HepG2 (cell line): ENCODE measurements at places on chromosomes 2 and 18. TPM values are rescaled to one million over a fixed set of nuclear protein-coding genes. Genes with fewer than 3 reads are reported as not detected.

The KLHL30 gene
- total RNA-seq, result not detected in 2 replicates

DNA sequence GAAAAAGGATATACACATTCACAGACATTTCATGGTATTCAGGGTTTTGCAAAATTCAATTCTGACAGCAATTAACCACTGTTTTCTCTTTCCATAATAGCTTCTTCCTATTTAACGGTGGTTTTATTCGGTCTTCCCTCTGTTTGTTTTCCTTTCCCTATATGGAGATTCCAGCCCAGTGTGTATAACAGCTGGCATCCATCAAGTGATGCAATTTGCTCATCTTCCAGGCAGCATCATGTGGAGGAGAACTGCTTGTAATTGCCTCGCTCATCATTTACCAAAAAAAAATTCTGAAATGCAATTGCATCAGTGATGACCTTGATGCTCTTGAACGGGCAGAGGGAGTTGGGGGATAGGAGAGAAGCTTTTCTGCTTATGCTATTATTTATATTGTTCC lies 165.9 kb upstream of the PGAP1 start:
- DNase-seq, result no peak

The LAPTM4A gene
- 82.8 and 116 TPM in 2 replicates for total RNA-seq

The UBXN2A gene
- 20.9 and 29.6 TPM in 2 replicates for total RNA-seq

GRCh38 chr2:54456612-54457322 lies 640 bp downstream of the SPTBN1 start:
- peak; percentile 19 for DNase-seq

The PAPOLG gene
- total RNA-seq, result 10.4 and 16.2 TPM in 2 replicates

The LRPPRC gene
- 167 and 307 TPM in 2 replicates for total RNA-seq

- no peak for DNase-seq
Observed at GRCh38 chr2:30690126-30690561, 117.1 kb downstream of the CAPN13 start.

The SUPT7L gene
- 28.7 and 32.9 TPM in 2 replicates for total RNA-seq

DNA sequence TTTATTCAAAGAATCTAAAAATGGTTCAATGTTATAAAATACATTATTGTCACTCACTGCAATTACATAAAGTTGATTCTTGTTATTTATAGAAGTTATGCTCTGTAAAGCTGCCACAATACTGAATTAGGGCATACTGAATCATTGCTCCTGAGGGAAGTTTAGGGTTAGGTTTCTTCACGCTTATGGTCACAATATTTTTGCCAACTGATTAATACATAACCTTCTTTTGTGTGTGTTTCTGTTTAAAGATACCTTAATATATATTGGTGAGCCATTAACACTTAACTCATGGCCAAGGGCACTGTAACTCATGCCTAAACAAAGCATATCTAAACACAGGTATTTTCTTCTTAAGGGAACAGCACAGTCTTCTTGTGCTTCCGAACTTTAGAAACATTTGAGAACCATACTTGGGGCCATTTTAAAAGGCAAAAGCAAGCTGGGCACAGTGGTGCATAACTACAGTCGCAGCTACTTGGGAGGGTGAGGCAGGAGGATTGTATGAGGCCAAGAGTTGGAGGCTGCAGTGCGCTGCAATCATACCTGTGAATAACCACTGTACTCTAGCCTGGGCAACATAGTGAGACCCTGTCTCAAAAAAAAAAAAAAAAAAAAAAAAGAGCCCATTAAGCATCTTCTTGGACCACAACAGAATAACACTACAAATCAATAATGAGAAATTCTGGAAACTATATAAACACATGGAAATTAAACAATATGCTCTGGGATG lies 15.6 kb downstream of the DARS1 start:
- no peak for DNase-seq

DNA sequence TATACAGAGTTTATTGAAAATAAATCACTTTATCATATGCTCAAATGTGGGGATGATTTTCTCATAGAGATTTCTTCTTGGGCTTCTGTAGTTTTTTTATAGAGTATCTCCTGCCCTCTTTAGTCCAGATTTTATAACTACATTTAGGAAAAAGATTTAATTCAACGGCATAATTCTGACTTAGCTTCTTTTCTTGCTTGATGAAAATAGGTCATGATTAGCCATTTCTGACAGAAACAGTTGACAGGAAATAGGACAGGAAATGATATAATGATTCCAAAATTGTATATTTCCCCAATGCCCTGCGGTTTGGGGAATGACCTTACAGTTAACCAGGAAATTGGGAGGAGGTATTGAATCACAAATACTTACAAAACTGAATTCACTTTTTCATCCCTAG lies 1531.9 kb upstream of the ACVR2A start:
- no peak for DNase-seq

- DNase-seq, result no peak
Observed at GRCh38 chr18:76425146-76426131, 69.6 kb downstream of the ZNF516 start.
